ENCODE measurements at places on chromosomes 12 and 14.

DNA sequence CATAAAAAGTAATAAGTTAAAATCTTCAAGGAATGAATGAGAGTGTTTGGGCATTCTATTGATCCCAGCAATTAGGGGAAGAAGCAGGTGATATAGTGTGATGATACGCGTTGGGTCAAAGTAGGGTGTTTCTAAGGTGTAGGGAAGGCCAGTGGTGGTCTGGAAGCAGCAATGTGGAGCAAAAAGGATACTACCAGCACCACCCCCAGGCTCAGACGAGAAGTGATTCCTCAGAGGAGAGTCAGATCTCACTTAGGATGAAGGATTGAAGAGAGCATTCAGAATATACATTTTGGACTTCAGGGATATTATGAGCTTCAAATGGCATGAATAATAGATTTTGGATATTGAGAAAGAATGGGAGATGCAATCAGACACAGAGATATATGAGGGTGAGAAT is 497.6 kb downstream of the RMST start:
- DNase-seq = no peak

GRCh38 chr14:100604121-100604501 is 16.9 kb upstream of the BEGAIN start:
- no peak for DNase-seq

- DNase-seq = no peak
Measured at GRCh38 chr12:82223426-82223825, 134.8 kb downstream of the CCDC59 start.

DNA sequence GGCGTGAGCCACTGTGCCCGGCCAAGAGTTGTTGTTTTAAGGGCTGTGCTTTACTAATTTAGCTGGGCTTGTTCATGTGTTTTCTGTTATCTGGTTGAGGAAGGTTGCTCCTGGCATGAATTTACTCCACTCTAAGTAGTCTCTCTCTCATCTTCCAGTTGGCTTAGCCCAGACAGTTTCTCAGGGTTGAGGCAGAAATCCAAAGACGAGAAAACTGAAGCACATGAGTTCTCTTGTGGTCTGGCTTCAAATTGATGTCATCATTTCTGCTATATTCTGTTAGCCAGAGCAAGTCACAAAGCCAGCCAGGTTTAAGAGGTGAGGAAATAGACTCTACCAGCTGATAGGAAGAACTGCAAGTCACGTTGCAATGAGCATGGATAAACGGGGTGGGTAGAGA is 57.9 kb downstream of the E2F7 start:
- DNase-seq = no peak

GRCh38 chr14:75042035-75042434 is 9.2 kb downstream of the MLH3 start:
- no peak for DNase-seq

GRCh38 chr12:96503976-96504375 is 14.6 kb downstream of the CFAP54 start:
- no peak for DNase-seq

All from renal cortex interstitium (tissue), 15 donors.